ENCODE measurements at places on chromosomes 12 and 14.

- DNase-seq, result no peak
- H3K4me3 ChIP-seq, result no peak overlapping the region
- H3K27ac ChIP-seq, result no peak overlapping the region
- H3K4me1 ChIP-seq, result no peaks in the 10 kb centered on the region
- no peaks in the 10 kb centered on the region for H3K36me3 ChIP-seq
Observed at GRCh38 chr14:40221428-40221827, 789.2 kb upstream of the FBXO33 start.

GRCh38 chr14:59120921-59121320 is 67.5 kb upstream of the DAAM1 start:
- no peak overlapping the region for H3K4me3 ChIP-seq
- H3K27me3 ChIP-seq, result peaks cover 4% of the 10 kb centered on the region
- H3K27ac ChIP-seq, result no peak overlapping the region

DNA sequence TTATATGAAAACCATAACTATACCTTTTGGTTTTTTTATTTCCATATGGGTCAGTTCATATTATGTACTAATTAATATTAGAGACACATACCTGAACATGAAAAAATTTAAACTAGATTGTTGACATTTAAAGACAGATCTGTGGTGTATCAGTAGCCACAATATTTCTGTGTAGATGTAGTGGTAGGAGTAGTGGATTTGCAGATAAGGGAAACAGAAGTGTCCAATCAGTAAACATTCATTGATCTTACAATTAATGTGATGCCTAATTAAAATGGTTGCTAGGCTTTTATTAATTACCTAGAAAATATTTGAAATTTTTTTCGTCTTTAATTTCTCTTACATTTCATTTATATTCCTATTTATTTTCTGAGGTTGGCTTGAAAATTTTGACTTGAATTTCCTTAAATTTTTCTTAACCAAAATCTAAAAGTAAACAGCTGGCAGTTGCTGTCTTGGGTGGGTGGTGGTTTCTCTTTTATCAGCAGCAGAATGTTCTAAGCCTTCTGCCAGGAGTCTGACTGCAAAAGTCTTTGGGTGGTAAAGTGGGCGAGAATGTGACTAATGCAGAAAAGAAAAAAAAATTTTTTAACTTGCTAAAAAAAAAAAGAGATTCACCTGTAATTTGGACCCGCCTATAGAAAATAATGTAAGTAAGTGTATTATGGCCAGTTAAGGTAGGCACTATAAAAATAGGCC is 2.4 kb downstream of the FGFR1OP2 start:
- DNase-seq, result peak; percentile 56
- peaks cover 33% of the 10 kb centered on the region for H3K36me3 ChIP-seq
- H3K27me3 ChIP-seq, result no peaks in the 10 kb centered on the region
- H3K27ac ChIP-seq, result peak overlapping the region; percentile 99

GRCh38 chr12:131437706-131438492 is 273.0 kb upstream of the SFSWAP start:
- peaks cover 11% of the 10 kb centered on the region for H3K27me3 ChIP-seq
- H3K4me1 ChIP-seq, result no peaks in the 10 kb centered on the region
- no peak for DNase-seq
- no peak overlapping the region for H3K27ac ChIP-seq

- peaks cover 52% of the 10 kb centered on the region for H3K4me1 ChIP-seq
- DNase-seq, result no peak
- no peaks in the 10 kb centered on the region for H3K27me3 ChIP-seq
- peak overlapping the region; percentile 88 for H3K4me3 ChIP-seq
- H3K36me3 ChIP-seq, result peaks cover 30% of the 10 kb centered on the region
Observed at GRCh38 chr14:59483363-59483762, 845 bp downstream of the L3HYPDH start.

DNA sequence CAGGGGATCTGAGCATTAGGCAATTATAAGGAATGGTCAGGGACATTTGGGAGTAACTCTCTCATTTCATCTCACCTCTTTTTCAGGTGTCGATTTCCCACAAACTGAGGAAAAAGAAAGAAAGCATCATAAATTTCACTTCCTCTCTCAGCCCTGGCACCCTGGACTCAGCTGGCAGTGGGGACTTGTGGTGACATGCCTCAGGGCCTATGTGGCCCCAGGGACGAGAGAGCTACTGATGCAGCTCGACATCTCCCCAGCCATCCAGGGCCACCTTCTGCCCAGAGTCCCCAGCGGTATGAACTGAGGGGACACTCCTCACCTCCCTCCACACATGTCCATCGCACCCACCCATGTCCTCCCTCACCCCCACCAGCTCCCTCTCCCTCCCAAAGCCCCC is 11.7 kb downstream of the TNFRSF1A start:
- H3K27ac ChIP-seq, result peak overlapping the region; percentile 70
- peaks cover 52% of the 10 kb centered on the region for H3K36me3 ChIP-seq
- peaks cover 55% of the 10 kb centered on the region for H3K4me1 ChIP-seq
- no peak overlapping the region for H3K4me3 ChIP-seq

DNA sequence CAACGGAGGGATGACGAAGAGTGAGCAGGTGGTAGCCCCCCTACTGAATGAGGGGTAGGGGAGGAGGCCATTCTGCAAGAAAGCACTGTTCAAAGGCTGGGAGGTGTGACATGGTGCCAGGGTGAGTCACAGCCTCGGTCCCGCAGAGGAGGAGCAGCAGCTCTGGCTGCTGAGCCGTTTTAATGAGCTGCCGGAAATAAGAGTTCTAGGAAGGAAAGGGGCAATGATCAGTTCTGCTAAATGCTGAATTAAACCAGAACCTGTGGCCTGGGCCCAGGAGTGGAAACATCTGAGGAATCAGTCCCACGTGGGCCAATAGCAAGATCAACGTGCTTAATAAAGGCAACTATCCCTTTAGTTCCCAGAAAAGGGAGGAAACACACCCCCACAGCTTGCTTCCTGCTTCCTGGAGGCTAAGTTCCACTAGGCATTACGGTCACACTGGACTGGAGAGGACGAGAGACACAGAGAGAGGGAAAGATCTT is 3.6 kb downstream of the ABCD4 start:
- no peak overlapping the region for H3K4me3 ChIP-seq
- no peaks in the 10 kb centered on the region for H3K27me3 ChIP-seq
- DNase-seq, result no peak
- peaks cover 24% of the 10 kb centered on the region for H3K36me3 ChIP-seq
- H3K4me1 ChIP-seq, result peaks cover 23% of the 10 kb centered on the region

GRCh38 chr12:6869049-6870021 is 2.0 kb downstream of the TPI1 start:
- H3K27ac ChIP-seq, result peak overlapping the region; percentile 97
- H3K36me3 ChIP-seq, result peaks cover 71% of the 10 kb centered on the region
- peak; percentile 91 for DNase-seq
- H3K4me3 ChIP-seq, result peak overlapping the region; percentile 91
- no peaks in the 10 kb centered on the region for H3K27me3 ChIP-seq
- H3K4me1 ChIP-seq, result peaks cover 59% of the 10 kb centered on the region

DNA sequence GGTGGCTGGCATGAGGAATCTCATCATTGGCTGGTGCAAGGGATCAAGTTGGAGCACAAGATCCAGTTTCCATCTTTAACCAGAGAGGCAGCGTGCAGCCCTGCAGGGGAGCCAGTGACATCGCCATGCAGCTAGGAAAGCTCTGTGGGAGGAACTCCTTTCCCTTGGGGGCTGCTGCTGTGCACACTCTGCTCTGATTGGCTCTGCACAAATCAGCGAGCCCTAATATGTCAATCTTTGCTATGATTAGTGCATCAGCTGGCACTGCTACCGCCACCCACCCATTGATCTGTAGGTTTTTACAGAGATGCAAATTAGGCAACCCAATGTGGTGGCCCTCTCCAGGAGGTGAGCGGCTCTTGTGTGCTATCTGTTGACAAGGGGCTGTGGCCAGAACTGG is 262.6 kb downstream of the PCNX1 start:
- peaks cover 14% of the 10 kb centered on the region for H3K27me3 ChIP-seq
- H3K4me3 ChIP-seq, result no peak overlapping the region
- H3K4me1 ChIP-seq, result peaks cover 15% of the 10 kb centered on the region
- no peak overlapping the region for H3K27ac ChIP-seq
- H3K36me3 ChIP-seq, result no peaks in the 10 kb centered on the region

- peak overlapping the region; percentile 82 for H3K27ac ChIP-seq
- peaks cover 5% of the 10 kb centered on the region for H3K36me3 ChIP-seq
- peak; percentile 92 for DNase-seq
- peak overlapping the region; percentile 5 for H3K4me3 ChIP-seq
Observed at GRCh38 chr14:68285421-68286179, 466.0 kb downstream of the RAD51B start.

- no peaks in the 10 kb centered on the region for H3K27me3 ChIP-seq
- no peak for DNase-seq
- H3K4me1 ChIP-seq, result no peaks in the 10 kb centered on the region
- H3K4me3 ChIP-seq, result no peak overlapping the region
- H3K36me3 ChIP-seq, result peaks cover 33% of the 10 kb centered on the region
Observed at GRCh38 chr14:68099495-68100045, 280.0 kb downstream of the RAD51B start.

GRCh38 chr12:96495841-96496545 is 6.6 kb downstream of the CFAP54 start:
- H3K36me3 ChIP-seq, result no peaks in the 10 kb centered on the region
- no peak overlapping the region for H3K27ac ChIP-seq
- DNase-seq, result no peak
- H3K4me3 ChIP-seq, result no peak overlapping the region

DNA sequence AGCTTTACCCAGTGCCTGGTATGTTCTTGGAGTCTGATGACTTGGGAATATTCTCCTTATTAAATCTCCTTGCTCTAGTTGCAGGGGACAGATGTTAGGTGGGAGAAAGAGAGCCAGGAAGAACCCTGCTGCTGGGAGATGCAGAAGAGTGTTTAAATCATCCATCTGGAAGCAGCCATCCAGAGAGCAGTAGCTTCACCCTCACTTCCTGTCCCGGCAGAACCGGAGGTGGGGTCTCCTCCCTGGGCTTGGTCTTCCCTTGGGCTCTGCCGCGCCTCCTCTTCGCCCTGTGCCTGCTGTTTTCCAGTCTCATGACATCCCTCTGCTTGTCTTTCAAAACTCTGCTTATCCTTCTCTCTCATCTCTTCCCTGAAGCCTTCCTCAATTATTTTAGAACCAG is 15.5 kb downstream of the B4GALNT3 start:
- no peak for DNase-seq
- H3K36me3 ChIP-seq, result no peaks in the 10 kb centered on the region
- H3K4me3 ChIP-seq, result no peak overlapping the region
- H3K4me1 ChIP-seq, result no peaks in the 10 kb centered on the region
- peaks cover 13% of the 10 kb centered on the region for H3K27me3 ChIP-seq
- no peak overlapping the region for H3K27ac ChIP-seq

- no peak overlapping the region for H3K4me3 ChIP-seq
- no peak overlapping the region for H3K27ac ChIP-seq
- no peaks in the 10 kb centered on the region for H3K4me1 ChIP-seq
- H3K27me3 ChIP-seq, result no peaks in the 10 kb centered on the region
Observed at GRCh38 chr14:94116701-94117100, 6.2 kb downstream of the IFI27 start.

GRCh38 chr14:53608369-53608768 is 348.3 kb downstream of the BMP4 start:
- no peaks in the 10 kb centered on the region for H3K27me3 ChIP-seq
- H3K27ac ChIP-seq, result no peak overlapping the region
- no peak overlapping the region for H3K4me3 ChIP-seq
- no peaks in the 10 kb centered on the region for H3K4me1 ChIP-seq
- no peak for DNase-seq

GRCh38 chr12:63963868-63964267 is 119.4 kb downstream of the SRGAP1 start:
- no peak overlapping the region for H3K4me3 ChIP-seq
- no peak overlapping the region for H3K27ac ChIP-seq
- no peaks in the 10 kb centered on the region for H3K36me3 ChIP-seq
- no peaks in the 10 kb centered on the region for H3K4me1 ChIP-seq

DNA sequence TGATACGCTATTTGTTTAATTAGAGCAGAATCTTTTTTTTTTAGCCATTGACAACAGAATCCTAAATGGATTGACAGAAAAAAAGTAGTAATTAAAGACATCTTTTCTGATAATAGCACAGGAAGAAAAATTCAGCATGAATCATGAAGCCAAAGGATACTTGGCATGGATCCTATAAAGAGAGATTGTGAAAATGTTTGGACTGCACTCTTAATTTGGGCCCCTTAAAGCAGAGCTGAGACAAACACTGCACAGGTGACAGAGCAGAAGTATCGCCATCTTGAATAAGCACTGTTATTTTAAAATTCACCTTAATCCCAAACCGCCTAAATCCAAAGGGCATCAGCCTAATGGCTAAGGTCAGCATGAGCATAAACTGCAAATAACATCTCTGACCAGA is 48.8 kb upstream of the SEL1L start:
- H3K36me3 ChIP-seq, result no peaks in the 10 kb centered on the region
- H3K4me1 ChIP-seq, result no peaks in the 10 kb centered on the region
- H3K4me3 ChIP-seq, result no peak overlapping the region

GRCh38 chr14:102793531-102794328 is 16.5 kb downstream of the TRAF3 start:
- no peak overlapping the region for H3K4me3 ChIP-seq
- H3K27me3 ChIP-seq, result no peaks in the 10 kb centered on the region
- no peak overlapping the region for H3K27ac ChIP-seq
- H3K4me1 ChIP-seq, result peaks cover 55% of the 10 kb centered on the region

DNA sequence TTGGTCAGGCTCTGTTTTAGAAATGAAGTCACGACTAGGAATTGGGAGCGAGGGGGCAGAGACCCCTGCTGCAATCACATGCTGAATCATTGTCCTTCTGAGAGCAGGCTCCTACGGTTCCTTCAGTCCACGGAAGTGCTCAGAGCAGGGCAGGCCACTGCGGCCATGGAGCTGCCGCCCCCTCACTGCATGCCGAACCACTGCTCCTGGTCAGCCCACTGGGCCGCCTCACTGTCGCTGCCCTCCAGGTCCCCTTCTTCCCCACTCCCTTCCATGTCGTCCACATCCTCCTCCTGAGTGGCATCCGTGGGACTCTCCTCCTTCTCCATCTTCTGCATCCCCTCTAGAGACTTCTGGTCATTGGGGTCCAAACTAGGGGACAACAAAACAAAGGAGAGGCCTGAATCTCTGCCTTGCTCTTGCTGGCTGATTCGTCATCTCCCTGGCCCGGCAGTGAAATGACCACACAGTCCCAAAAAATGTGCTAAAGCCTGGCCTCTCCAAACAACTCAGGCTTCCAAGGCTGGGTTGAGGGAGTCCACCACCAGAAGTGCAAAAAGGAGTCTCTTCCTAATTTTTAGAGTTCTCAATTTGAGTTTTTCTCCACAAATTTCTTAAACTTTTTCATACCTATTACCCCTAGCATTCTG is 29.4 kb downstream of the ANAPC7 start:
- H3K4me1 ChIP-seq, result no peaks in the 10 kb centered on the region
- H3K36me3 ChIP-seq, result peaks cover 23% of the 10 kb centered on the region
- H3K27ac ChIP-seq, result no peak overlapping the region
- H3K4me3 ChIP-seq, result no peak overlapping the region

- no peak for DNase-seq
- no peak overlapping the region for H3K4me3 ChIP-seq
- H3K4me1 ChIP-seq, result peaks cover 2% of the 10 kb centered on the region
- peaks cover 1% of the 10 kb centered on the region for H3K27me3 ChIP-seq
Observed at GRCh38 chr12:70724444-70724843, 87.2 kb upstream of the PTPRB start.
